ENCODE measurements at places on chromosomes 7 and 10.
A peak's percentile ranks its signal among the peaks of the same experiment; 100 is the strongest.

DNA sequence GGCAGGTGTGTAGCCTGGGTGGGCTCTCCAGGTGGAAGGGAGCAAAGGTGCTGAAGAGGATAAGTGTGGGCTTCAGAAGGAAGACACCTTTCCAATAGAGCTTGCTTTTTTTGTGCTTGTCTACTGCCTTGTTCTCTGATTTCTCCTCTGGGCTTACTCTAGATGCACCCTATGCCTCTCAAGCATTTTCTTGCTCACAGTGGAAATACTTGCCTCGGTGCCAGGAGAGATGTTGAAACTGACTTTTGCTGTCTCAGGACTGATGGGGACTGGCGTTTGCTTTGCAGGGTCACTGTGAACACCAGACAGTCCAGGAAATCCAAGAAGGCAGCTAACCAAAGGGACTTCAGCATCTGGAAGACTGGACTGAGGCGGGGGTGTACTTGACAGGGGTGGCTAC lies 187.9 kb downstream of the SNX10 start:
- no peak for DNase-seq

DNA sequence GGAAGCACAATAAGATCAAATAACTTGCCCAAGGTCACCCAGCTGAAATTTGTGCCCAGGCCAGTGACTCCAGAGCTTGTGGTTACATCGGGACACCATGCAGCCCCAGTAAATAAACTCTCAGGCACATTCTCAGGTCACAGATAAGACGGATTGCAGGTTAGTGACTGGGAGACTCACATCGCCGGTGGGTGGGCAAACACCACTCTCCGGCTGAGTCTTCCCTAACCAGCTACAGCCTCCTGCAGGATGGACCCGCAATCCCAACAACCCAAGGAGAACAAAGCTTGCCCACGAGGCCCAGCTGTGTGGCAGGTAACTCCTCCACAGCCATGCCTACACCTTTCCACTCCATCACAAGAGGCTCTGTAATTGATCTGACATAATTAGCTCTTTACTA lies 81.7 kb upstream of the EFCAB10 start:
- no peak for DNase-seq

DNA sequence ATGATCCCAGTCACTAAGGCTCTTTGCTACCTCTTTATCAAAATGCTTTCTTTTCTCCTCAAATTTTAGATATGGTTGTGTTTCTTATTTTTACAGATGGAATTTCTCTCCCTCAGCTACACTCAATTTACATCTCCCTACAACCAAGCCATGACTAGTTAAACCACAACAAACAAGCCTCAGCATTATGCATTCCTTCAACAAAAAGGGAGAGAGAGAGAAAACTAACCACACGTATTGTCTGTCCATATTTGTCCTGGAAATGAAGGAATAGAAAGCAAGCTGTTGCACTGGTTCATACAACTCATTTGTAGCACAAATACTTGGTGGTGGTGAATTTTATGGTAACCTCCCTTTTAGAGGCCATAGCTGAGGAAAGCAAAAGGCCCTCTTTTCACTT lies 286.4 kb downstream of the AHR start:
- DNase-seq = no peak

GRCh38 chr7:110050785-110051184 lies 1040.1 kb upstream of the LRRN3 start:
- DNase-seq = no peak

- peak; percentile 28 for DNase-seq
Measured at GRCh38 chr7:141533149-141533949, 17.9 kb upstream of the AGK start.

All from stimulated activated CD8-positive, alpha-beta memory T cell treated with anti-CD3 and anti-CD28 coated beads, Interleukin-15, amount 100 ng/mL, for 24 hours (primary cell).